Hypothalamus (tissue), 51 donors: ENCODE measurements at places on chromosomes 1 and 21.

GRCh38 chr1:203624341-203624712 is 2.3 kb upstream of the ATP2B4 start:
- no peak for DNase-seq

GRCh38 chr1:1435911-1436629 is 580 bp downstream of the VWA1 start:
- no peak for DNase-seq

DNA sequence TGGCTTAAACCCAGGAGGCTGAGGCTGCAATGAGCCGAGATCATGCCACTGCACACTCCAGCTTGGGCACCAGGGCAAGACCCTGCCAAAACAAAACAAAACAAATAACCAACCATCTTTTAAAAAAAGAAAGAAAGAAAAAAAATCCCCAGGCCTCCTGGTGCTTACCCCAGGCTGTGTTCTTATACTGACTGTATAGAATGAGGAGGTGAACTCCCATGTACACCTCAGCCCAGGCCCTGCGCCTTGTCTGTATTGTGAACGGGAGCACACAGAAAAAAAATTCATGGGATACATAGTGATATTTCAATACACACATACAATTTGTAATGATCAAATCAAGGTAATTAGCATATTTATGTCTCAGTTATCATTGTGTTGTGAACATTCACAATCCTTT is 14.1 kb downstream of the RPL5 start:
- DNase-seq, result no peak

DNA sequence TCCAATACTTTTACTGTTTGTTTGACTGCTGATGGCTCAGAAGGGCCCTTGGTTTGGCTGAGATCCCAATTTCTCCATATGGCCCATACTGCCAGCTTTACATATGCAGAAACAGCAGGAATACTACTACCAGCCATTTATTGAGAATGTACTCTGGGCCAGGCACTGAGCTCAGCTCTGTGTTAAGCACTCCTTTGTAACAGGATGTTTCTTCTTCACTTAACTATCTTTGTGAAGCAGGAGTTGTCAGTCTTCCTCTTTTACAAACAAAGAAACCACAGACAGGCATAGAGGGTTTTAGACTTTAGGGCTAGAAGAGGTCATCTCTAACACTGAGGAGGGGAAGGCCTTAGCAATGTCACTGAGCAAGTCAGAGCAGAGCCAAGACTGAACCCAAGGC is 8.3 kb downstream of the HMGCL start:
- DNase-seq, result no peak

- DNase-seq, result peak; percentile 74
Measured at GRCh38 chr1:156291226-156292061, 4.0 kb downstream of the GLMP start.

- DNase-seq, result no peak
Measured at GRCh38 chr1:114756009-114756892, 1.5 kb downstream of the CSDE1 start.

DNA sequence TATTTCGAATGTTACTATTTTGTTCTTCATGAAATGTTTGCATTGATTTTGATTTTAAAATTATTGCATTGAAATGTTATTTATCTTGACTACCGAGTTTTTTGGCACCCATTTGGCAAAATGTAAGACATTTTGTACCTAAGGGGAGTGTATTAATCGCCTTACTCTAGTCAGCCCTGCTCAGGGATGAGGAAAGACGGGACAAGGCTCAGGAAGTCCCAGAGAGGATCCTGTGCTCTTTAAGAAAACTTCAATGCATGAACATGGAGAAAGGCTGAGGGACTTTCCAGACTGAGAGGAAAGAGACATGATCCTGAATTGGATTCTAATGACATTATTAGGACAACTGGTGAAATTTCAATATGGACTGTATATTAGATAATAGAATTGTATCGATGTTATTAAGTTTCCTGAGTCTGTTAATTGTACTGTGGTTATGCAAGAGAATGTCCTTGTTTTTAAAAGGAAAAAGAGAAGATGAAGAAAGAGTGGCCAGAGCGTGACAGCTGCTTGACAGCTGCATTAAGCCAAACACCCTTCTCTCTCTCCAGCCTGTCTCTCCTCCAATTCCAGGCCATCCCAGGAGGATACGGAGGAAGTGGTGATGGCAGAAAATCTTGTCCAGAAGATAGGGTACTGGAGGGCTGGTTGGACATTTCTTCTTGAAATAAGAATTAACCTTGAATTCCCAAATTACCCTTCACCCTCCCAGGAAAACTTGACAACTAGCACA is 66.0 kb downstream of the PLEKHA6 start:
- DNase-seq, result no peak

DNA sequence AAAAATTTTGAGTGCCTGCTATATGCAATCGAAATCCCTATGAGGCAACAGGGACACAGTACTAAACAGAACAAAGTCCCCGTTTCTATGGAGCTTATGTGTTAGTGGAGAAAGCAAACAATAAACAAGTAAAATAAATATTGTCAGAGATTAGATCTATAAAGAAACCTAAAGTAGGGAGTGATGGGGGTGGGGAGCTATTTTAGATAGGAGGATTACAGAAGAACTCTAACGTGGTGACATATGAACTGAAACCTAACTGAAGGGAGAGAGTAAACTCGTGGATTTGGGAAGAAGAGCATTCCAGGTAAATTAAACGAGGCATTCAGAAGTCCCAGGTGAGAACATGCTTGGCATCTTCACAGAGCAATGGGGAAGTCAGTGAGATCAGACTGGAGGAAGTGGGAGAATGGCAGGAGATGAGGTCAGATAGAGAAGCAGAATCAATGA is 154.5 kb downstream of the DENND1B start:
- DNase-seq, result no peak

- DNase-seq, result no peak
Measured at GRCh38 chr1:164685266-164686035, 126.5 kb downstream of the PBX1 start.

DNA sequence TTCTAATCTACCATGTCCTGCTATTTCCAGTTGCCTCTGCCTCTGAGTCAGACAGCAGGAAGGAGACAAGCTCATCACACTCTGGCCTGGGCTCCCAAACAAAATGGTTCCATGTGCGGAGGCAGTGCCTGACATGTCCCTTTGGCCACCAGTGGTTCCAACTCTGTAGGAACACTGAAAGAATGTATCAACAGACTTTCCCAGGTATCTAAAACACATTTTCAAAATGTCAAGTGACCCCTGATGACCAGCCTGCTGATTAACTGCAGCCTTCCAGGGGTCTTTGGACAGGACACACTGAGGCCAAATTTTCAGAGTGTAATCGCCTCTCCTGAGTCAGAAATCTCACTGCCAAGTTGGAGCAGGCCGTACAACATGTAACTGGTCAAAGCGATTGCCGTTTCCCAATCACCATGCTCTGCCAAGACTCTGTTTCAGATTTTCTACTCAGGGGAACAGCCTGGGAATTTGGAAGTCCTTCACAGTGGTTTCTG is 172.7 kb downstream of the TPR start:
- DNase-seq, result no peak

- DNase-seq, result no peak
Measured at GRCh38 chr1:150550222-150551050, 1.2 kb downstream of the ADAMTSL4 start.

DNA sequence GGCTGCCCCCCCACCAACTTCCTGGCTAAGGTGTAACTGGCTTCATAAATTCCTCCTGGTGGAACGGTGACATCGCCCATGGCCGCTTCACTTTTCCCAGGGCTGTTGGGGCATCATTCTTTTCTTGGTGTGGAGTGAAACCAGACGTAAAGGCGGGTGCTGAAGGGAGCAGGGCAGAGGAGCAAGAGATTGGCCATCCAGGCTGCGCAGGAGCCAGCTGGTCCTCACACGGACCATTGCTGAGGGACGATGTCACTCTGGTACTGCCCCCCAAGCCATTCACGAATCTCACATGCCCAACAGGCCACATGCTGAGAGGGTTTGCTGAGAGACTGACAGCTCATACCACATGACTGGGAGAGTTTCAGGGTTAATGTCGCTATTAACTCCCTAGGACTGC is 10.5 kb upstream of the PKP1 start:
- no peak for DNase-seq

- DNase-seq, result no peak
Measured at GRCh38 chr1:42466030-42466429, 2.9 kb downstream of the CCDC30 start.

DNA sequence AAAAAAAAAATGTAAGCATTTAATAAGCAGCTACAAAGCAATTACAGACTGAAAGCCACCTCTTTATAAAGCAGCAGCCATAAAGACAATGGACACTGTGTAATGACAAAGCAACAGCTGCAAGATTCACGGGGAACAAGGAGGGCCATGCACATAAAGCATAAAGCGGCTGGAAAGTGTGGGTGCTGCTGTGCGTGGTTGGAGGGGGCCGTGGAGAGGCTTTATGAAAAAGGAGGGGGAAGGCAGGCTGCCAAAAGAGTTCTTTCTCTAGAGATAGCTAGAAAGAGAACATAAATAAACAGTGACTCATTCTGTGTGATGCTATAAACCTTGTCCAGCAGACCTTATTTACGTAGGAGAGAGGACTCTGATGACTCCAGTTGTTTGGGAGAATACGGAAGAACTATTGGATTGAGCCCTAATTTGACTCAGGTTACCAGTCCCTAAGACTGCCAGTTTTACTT is 49.3 kb downstream of the ADAMTS1 start:
- peak; percentile 46 for DNase-seq

GRCh38 chr1:244826712-244827111 is 8.7 kb upstream of the COX20 start:
- no peak for DNase-seq

DNA sequence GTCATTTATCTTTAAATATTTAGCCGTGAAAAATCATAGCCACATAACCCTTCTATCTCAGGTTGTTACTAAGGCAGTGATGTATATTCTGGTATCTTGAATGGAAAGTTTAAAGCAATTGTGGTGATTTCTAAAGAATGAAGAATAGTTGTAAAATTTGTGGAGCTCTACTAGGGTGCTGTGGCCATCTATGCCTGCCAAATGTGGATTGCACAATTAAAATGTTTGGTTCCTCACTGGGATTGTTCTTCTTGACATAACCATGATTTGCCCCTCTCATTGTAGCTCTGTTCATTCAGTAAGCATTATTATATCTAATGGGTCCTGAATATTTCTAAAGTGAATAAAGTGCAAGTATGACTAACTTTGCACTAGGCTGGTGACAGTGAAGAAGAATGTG is 50.1 kb downstream of the AK4 start:
- no peak for DNase-seq

DNA sequence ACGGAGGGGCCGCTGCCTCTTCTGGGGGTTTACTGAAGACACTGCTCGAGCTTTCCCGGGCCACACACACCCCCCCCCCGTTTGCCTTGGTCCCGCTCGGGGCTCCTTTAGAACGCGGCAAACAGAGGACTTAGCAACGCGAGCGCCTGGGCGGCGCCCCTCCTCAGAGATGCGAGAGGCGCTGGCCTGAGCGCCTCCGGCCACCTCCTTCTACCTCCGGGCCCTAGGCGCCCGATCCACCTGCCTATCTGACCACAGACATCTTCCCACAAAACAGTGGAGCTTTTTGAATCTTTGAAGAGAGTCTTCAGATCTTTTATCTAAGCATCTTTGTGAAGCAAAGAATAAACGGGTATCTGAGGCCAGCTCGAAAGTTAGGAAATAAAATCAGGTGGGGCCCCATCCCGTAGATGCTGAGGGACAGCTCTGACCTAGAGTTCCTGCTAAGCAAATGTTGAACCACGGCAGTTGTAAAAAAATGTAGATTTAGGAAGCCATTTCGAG is 436 bp upstream of the TTLL7 start:
- peak; percentile 93 for DNase-seq

- DNase-seq, result no peak
Measured at GRCh38 chr1:14572861-14573260, 25.6 kb upstream of the KAZN start.

GRCh38 chr1:202014060-202014459 is 3.7 kb downstream of the ELF3 start:
- DNase-seq, result no peak

DNA sequence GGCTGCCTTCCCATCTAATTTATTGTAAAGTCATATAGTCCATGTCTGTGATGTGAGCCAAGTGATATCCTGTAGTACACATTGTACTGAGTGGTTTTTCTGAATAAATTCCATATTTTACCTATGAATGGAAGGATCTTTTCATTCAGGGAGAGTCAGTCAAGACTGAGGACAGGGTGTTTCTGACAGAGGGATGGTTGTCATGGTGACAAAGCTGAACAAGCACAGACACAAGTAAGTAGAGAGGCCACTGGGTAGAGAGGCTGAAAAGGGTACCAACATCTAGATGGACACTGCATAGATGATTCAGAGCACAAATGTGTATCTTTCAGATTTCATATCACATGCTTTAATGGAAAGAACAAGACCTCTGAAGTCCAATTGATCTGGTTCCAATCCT is 22.6 kb upstream of the IL20 start:
- DNase-seq, result no peak

GRCh38 chr1:3909615-3910014 is 9.5 kb upstream of the C1orf174 start:
- no peak for DNase-seq

DNA sequence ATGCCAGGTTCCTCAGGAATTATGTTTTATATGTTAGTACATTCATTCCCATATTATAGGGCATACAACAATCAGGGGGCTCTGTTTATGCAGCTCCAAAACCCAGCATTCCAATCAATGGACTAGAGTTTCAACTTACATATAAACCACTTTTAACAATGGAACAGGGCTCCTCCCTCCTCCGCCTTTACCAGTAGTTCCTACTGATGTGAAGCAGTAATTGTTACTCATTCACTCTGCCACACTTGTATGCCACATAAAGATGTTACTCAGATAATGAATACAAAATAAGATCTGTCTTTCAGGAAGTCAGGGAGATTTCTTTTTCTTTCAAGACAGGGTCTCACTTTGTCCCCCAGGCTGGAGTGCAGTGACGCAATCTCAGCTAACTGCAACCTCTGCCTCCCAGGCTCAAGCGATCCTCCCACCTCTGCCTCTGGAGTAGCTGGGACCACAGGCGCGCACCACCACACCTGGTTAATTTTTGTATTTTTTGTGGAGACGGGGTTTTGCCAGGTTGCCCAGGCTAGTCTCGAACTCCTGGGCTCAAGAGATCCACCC is 17.1 kb downstream of the ZNF281 start:
- DNase-seq, result no peak

- no peak for DNase-seq
Measured at GRCh38 chr1:192943108-192943507, 116.1 kb downstream of the UCHL5 start.

DNA sequence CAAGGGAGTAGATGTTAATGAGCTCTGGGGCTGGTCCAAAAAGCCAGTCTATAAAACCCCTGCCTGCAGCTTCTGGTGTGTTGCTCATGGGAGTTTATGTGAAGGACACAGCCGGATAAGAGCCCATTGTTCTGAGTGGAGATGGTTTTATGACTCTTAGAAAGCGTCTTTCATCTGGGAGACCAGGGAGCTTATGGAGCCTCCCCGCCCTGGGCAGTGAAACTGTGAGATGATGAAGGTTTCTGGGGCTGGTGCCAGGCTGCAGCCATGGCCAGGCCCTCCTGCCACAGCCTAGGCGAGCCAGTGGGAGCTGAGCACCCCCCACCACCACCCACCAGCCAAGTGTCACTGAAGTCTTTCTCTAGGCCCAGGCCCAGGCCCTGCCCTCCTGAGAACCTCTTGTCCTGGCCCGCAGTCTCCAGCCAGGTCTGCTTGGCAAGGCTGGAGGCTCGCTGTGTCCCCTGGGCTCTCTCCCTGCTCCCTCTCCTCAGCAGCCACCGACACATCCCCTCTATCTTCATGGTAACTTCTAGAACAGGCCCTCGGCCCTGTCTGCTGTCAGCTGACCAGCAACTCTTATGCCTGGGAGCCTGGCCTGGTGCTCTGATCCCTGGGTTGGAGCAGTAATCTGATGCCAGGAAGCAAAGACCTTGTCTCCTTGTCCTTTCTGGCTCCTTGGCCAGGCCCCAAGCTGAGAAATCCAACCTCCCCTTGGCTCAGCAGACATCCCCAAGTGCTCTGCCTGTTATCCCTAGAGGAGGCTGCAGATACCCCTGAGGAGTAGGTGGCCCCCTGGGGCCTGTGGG is 7.6 kb upstream of the ARHGEF10L start:
- peak; percentile 91 for DNase-seq
